ENCODE measurements at places on chromosomes 2 and 18.

- no peak for DNase-seq
Observed at GRCh38 chr18:22015156-22015555, 154.2 kb upstream of the GATA6 start.

- no peak for DNase-seq
Observed at GRCh38 chr2:234300932-234301823, 195.7 kb downstream of the ARL4C start.

- no peak for DNase-seq
Observed at GRCh38 chr2:232646726-232647125, 13.3 kb downstream of the EFHD1 start.

DNA sequence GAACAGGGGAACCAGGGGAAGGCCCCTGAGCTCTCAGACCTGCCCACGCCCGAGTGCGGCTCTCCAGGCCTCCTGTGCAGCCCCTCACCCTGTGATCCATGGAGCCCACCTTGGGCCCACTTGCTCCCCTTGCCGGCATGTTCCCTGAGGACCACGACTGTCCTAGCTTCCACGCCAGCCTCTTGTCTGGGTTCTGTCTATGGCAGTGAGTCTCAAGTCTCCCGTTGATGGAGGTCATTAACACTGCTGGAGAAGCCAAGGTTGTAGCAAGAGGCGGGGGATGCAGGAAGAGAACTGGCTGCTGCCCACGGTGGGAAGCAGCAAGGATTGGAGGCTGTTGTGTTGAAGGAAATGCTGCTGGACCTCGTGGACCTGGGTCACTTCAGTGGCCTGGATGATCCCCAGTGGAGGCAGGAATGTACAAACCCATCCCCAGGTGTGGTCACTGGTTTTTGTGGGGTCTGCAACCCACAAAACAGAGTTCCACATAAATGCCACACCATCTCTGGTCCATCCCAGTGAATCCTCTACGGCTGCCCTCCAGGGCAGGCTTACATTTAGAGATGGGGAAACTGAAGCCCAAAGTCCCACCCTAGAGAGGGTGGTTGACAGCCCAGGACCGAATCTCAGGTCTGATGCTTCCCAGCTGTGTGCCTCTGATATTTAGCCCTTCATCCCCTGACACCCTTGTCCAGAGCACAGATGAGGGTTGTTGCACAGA is 150.3 kb downstream of the NDUFA10 start:
- DNase-seq = no peak

- peak; percentile 7 for DNase-seq
Observed at GRCh38 chr2:44244135-44244871, 31.0 kb upstream of the SLC3A1 start.

GRCh38 chr2:101550555-101550954 is 75.6 kb upstream of the RFX8 start:
- no peak for DNase-seq

DNA sequence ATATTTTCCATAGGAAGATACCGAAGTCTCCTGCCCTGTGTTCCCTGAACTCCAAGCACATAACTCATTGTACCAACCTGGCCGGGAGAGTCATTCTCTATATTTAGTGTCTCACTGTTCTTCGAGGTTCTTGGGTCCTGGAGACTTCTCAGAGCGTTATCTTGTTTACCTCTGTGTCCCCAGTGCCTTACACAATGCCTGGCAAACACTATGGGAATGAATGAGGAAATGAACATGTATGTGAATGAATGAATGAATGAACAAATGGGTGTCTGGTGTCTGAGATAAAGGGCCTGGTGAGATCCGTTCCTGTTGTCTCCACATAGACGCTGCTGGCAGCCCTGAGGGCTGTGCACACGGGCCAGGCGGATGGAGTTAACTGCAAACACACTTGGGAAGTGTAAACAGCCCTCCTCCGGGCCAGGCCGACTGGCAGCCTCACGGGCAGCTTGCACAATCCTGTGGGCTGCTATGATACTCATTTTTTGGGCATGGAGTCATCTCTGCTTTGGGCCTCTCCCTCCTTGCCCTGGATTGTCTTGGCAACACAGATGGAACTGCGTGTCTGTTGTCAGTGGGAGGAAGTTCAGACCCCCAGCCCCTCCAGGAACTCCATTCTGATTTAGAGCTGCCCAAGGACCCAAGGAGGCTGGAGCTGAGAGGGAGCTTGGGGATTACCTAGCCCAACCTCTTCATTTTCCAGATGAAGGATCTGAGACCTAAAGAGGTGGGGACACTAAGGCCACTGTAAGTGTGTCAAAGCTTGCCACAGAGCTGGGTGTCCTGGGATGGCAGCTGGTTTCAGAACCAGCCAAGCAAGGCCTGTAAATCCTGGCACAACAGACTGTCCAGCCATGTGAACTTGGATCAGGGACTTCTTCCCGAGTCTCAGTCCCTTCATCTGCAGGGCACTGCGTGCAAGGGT is 124.4 kb downstream of the INHBB start:
- DNase-seq = peak; percentile 73

DNA sequence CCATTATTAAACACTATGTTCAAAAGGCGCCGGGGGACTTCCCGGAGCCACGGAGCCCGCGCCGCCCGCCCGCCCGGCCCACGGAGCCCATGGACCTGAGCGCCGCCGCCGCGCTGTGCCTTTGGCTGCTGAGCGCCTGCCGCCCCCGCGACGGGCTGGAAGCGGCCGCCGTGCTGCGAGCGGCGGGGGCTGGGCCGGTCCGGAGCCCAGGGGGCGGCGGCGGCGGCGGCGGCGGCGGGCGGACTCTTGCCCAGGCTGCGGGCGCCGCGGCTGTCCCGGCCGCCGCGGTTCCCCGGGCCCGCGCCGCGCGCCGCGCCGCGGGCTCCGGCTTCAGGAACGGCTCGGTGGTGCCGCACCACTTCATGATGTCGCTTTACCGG is 197 bp downstream of the GDF7 start:
- no peak for DNase-seq

DNA sequence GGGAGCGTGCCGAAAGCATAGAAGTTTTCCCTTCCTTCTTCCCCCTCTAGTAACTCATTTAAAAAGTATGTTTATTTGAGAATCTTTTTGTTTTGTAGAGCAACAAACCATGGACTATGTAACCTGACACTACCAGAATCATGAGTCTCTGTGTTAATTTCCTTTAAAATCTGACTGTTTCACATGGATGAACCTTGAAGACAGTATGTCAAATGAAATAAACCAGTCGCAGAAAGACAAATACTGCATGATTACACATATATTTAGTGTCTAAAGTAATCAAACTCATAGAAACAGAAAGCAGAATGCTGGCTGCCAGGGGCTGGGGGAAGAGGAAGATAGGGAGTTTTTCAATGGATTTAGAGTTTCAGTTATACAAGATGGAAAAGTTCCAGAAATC is 32.3 kb downstream of the PTPN2 start:
- DNase-seq = no peak

- DNase-seq = no peak
Observed at GRCh38 chr2:17470855-17471641, 47.2 kb downstream of the RAD51AP2 start.

DNA sequence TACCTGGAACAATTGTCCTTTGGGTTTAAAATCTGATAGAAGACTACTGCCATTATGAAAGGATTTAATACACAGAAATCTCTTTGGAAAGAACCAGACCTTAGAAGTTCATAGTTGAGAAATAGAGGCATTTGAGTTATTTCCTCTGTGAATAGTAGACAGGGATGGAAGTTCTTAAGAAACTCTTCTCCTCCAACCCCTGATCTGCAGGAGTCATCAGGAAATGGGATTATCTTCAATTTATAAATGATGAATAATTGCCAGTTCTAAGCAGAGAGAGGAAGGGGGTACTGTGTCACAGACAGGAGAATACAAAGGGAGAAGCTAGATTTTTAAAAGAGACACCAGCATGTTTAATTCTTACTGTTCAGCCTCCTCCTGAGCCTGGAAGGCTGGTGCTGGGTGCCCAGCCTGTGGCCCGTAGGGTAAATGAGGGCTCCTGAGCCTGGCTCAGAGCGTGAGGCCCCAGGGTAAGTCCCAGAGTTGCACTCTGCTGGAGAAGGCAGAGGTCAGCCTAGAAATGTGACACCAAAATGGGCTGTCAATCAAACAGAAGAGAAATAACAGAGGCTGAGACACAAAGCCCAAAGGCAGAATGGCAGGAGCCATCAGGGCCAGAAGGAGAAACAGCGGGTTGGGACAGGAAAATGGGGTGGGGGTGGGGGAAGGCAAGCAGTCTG is 58.2 kb upstream of the PKDCC start:
- DNase-seq = no peak

GRCh38 chr2:46942891-46943626 is 27.5 kb upstream of the MCFD2 start:
- no peak for DNase-seq

DNA sequence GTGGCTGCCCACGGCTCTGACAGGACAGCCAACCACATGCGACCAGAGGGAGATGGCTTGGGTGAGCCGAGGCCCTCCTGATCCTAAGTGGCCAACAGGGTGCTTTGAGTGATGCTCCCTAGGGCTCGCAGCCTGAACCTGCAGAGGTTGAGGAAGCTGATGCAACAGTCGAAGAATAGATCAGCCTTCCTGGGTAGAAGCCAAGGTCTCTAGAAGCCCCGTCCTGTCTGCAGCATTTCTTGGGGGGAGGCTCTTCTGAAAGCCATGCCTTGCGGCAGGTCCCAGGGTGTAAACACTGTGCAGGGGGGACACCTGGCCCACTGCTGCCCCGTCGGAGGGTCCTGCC is 136.4 kb downstream of the HDAC4 start:
- DNase-seq = peak; percentile 64

DNA sequence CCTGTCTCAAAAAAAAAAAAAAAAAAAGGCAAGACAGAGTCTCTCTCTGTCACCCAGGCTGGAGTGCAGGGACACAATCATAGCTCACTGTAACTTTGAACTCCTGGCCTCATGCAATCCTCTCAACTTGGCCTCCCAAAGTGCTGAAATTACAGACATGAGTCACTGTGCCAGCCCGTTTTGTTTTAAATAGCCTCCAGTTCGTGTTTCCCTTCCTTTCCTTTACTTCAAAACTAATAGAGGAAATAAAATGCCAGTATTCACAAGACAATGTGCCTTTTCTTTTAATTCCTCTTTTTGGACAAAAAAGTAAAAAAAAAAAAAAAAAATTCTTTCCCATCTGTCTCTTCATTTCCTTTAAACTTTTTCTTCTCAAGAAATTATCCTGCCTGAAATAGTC is 54.5 kb upstream of the ACMSD start:
- DNase-seq = no peak

DNA sequence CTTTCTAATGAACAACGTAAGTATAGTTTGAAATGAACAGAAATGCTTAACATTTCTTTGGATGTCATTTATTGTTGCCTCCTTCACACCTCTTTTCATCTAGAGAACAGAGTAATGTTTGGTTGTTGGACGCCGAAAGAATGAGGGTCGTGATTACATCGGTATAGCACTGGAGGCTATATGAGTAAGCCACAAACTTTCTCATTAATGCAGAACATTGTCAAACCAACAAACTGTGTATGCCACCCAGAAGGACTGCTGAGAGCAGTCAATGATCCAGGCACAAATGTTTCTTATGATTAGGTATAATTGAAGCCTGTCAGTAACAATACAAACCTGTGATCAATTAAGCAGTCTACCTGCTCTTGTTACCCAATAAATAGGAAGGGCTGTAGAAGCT is 1494.7 kb upstream of the NXPH2 start:
- no peak for DNase-seq

- no peak for DNase-seq
Observed at GRCh38 chr2:127324635-127325034, 30.7 kb upstream of the ERCC3 start.

- DNase-seq = no peak
Observed at GRCh38 chr18:31303771-31304170, 14.2 kb upstream of the DSG1 start.

- peak; percentile 70 for DNase-seq
Observed at GRCh38 chr2:10285556-10286198, 17.0 kb upstream of the HPCAL1 start.

DNA sequence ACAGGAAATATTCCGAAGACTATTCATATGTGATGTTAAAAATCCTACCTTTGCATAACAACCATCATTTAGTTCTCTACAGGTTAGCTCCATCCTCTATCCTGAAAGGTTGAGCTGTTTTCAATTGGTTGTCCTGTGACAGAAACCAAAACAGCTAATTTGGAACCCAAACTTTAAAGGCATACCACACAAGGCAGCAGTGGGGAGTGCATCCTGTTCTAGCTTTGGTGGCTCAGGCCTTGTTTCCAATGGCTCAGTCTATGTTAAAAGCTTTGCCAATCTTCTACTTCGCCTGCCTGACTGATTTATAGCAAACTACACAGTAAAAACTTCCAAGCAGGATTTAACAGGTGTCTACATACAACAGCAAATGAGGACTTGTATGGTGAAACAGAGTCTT is 3.2 kb downstream of the CD226 start:
- DNase-seq = no peak

- peak; percentile 77 for DNase-seq
Observed at GRCh38 chr18:11972371-11973174, 8.7 kb upstream of the IMPA2 start.

DNA sequence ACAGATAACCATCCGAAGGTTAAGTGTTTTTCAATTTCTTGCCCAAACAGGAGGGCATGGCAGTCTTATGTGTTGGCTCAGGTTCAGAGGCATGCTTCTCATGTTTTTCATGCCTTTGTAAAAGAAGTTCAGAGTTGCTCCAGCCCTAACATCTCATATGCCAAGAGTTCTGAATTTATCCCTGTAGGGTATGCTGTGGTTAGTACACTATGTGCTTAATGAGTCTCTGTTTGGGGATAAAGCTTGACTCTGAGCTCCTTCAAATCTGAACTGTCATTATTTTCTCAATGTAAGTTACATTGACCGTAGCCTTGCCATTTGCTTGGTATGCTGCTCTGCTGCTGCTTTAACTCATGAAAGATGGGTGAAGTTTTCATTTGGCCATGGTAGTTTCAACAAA is 67.9 kb upstream of the PNPT1 start:
- DNase-seq = no peak

DNA sequence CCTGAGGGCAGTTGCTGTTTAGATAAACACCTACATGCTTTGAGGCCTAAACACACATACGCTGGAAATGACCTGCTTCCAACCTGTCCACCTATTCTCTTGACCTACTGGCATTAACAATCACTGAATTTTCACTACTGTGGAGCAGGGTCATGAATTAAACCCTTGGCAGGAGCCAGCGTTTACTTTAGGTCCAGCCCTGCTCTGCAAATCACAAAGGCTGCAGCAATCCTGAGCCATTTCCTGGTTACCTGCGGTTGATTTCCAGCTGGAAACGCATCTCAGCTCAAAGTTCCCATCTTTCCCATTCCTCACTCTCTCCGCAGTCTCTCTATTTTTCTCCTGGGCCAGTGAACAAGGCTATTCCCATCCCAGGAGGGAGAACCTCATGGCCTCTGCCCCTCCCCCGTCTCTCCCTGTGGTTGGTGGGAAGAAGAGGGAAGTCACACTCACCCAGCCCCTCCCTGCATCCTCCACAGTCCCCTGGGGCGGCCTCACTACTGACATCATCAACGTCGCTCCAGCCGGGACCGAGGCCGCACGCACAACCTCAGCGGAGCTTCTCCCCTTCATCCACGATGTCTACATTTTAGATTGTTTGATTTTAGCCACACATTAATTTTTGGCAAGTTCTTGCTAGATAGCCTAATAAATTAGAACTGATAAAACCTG is 84.5 kb upstream of the SNTG2 start:
- no peak for DNase-seq

All from HL-60 (cell line).